ENCODE measurements at places on chromosomes 1 and 21.

GRCh38 chr21:42668298-42668992 is 15.0 kb downstream of the PDE9A start:
- DNase-seq = no peak

- no peak for DNase-seq
Measured at GRCh38 chr1:97297611-97298010, 576.0 kb downstream of the PTBP2 start.

DNA sequence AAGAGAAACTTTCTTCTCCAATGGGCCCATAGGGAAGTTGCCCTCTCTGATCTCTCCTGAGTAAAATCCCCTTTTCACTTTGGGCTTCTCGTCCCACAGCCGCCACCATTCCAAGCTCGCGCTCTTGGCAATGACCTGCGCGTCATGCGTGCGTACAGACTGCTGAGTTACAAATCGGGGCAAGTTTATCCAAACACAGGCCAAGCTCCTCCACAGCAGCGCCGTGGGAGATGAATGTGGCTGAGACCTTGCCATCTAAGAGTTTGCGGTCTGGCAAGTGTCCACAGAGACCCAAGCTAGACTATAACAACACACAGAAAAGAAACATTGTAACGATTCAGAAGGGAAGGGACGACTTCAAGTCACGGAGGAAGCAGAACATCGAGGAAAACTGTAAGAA is 116.3 kb upstream of the SOD1 start:
- DNase-seq = no peak

DNA sequence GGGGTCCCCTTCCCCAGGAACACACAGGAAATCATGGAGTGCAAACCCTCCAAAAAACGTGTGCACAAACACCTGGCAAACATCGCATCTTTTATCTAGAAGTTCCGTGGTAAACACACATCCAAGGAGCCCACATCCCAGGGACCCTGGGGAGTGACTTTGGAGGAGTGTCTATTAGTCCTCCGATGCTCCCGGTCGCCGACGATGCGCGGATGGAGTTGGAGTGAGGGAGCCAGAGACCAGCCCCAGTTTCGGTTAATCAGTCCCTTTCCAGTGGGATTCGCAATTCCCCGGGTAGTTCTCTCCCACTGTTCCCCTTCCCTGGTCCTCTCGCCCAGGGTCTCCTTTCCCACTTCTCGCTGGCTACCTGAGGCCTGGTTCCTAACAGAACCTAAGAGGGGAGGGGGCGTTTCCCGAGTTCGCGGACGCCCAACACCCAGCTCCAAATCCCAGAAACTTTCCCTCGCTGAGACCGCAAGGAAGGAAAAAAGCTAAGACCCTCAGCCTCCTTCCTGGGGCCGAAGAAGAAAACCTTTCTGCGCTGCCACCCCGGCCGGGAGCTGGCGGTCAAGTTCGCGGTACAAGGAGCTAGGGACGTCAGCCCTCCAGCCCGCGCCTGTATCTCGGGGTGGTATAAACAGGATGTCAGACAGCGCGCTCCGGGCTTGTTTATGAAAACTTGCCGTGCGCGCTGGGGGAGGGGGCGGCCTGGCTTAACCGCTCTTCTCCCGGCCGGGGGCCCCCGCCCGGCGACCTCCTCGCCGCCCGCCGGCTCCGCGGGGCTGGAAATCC is 787 bp downstream of the JAK1 start:
- peak; percentile 56 for DNase-seq

DNA sequence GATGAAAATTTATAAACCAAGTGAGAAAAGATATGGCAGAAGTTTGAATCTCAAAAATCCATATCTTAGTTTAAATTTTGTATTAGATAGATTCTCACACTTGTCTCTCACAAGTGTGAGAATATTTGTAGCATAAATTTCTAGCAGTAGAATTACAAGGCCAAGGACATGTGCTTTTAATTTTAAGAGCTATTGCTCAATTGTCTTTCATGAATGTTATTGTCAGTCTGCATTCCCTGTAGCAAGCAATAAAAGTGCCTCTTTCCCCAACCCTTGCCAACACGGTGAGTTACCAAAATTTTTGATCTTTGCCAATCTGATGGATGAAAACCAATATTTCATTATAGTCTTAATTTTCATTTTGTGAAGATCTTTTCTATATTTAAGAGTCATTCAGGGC is 64.0 kb downstream of the CTH start:
- no peak for DNase-seq
